CD4-positive, alpha-beta T cell treated with Interleukin-6 at 100 ng/mL for 8 hours (primary cell): ENCODE measurements at places on chromosomes 7 and 10.

GRCh38 chr7:98202367-98203195, 8.7 kb upstream of the BHLHA15 start:
- DNase-seq = peak; percentile 71

DNA sequence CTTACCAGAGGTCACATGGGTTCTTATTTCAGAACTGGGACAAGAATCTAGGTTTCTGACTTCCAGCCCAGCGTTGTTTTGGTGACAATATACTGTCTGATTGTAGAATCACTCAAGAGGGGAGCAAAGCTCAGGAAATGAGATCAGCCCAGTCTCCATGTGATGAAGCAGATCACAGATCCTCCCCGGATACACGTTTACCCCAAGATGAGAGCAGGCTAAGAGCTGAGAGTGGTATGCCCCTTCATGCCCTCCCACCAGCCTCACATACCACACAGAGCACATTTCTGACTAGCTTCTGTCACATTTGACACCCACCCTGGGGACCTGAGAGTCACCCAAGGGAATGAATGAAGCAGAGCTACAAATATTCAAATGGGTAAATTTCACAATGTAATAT, 27.1 kb upstream of the PRKCQ start:
- DNase-seq = peak; percentile 60

GRCh38 chr10:78757344-78757925, 311.3 kb upstream of the ZMIZ1 start:
- DNase-seq = no peak

GRCh38 chr10:104127411-104127810, 5.4 kb downstream of the SFR1 start:
- no peak for DNase-seq

DNA sequence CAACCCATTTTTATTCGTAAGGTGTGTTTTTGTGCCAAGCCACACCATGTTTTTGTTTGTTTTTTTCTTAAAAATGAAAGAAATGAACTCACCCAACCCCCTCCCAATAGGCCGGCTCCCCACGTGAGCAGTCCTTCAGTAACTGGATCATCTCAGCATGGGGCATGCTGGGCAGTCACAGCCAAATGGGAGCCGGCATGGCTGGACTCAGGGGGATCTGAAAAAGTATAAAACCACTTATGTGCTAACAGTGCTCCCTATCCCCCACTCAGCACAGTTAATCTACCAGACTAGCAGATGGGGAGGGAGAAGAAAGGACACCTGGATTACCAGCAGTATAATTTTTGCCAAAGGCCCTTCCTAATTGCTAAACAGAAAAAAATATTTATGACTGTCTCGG, 39.3 kb downstream of the BAZ1B start:
- DNase-seq = no peak

GRCh38 chr7:79598351-79598750, 144.9 kb upstream of the MAGI2 start:
- no peak for DNase-seq

GRCh38 chr7:87058744-87059524, 520 bp downstream of the ELAPOR2 start:
- DNase-seq = peak; percentile 9

DNA sequence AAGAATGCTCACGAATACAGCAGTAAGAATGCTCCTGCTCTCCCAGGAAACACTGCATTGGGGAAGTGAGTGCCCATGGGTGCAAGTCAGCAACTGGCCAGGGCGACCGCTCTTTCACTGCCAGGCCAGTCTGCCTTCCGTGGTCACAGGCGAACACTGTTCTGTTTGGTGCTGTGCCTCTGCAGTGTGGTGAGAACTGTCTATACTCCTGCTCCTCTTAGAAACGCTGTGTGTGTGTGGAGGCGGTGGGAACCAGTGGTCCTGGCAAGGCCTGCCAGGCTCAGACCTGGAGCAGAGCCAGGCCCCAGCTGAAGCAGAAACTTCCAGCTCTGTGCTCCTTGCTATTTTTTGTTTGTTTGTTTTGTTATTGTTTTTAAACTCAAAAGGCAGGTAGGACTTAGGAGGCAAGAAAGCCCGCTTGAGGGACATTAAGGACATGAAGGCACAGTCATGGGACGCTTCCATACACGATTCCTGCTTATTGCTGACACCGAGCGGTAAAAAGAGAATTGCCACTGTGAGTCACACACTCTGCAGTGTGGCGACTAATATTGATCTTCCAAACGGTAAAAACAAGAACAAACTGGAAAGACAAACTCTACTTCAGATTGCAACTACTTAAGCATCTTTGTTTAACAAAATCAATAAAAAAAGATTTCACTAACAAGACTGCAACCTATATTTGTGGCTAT, 430.8 kb downstream of the DNAJB6 start:
- DNase-seq = no peak

GRCh38 chr10:52994370-52994769, 221.8 kb upstream of the MBL2 start:
- DNase-seq = no peak

DNA sequence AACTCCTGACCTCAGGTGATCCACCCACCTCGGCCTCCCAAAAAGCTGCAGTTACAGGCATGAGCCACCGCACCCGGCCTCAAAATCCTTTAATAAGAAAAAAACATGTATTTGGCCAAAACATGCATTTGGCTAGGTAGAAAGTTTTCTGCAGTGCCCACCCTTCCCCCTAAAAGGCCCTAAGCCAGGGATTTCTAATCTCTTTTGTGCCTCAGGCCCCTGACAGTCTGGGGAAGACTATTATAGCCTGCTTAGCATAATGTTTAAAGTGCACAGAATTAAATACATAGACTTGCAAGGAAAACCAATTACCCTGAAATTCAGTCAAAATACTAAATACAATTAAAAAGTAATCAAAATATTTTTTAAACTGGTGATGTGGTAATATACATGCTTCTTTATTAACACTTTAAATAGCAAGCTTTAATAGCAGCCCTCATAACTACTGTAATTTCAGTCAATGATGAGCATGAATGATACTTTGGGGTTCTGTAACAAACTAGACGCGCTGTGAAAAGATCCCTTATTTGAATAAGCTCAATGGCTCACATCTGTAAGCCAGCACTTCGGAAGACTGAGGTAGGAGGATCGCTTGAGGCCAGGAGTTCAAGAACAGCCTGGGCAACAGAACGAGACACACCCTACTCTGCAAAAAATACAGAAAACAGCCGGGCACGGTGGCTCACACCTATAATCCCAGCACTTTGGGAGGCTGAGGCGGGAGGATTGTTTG, 29.9 kb downstream of the SPDYE6 start:
- no peak for DNase-seq

- no peak for DNase-seq
Measured at GRCh38 chr10:29748109-29748650, 113.4 kb upstream of the SVIL start.

DNA sequence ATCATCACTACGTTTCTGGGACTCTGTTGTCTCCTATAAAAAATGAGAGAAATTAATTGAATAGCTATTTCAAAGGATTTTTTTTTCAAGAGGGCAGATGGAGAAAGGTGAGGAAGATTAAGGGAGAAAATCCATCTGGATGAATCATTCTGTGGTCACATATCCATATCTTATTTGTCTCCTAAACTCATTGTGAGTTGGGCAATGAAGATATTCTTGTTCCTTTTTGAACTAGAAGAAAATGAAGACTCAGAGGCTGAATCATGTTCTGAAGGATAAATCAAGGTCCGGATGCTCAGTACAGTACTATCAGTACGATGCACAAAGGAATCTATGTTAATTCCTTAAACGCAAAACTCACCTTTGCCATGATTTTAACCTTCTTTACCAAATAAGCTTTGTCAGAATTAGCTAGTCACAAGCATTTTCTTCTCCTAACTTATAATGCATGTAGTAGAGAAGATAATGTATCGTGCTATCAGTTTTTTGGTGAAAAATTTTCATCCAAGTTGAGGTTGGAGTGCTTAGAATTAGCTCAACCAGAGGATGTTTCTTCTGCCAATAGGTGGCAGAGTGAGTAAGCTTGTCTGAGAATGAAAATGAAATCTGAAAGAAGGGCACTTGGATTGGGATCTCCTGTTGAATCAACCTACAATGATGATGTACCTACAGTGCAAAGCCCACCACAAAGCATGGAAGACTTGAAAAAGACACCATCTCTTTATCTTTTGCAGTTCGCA, 446.9 kb downstream of the KIF20B start:
- DNase-seq = no peak

DNA sequence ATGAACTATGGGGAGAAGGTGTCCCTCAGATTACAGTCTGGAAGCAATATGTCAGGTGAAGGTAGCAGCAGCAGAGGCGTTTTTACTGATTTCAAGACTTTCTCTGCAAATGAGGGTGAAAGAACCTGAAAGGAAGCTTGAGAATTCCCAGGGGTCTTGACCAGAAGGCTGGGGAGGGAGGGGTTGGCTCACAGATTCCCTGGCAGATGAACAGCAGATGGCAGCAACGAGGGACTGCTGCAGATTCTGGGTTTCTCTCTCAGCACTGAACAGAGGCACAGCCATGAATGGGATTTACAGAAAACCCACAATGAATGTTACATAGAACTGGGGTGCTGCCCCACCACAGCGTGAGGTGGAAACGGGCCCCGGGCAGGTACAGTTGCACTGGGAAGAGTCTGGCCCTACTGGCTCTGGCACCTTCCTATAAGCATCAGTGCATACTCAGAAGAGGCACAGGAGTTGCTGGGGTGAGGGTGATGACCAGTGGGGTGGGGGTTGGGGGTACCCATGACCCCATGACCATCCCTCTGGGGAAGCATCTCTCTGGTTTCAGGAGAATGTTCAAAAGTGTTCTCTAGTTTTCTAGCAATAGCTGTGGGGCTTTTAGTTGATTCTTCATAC, 317.8 kb downstream of the SH2D4B start:
- no peak for DNase-seq
